ENCODE measurements at places on chromosomes 1 and 21. TPM values are rescaled to one million over a fixed set of nuclear protein-coding genes. Genes with fewer than 3 reads are reported as not detected.

The HTR1D gene
- not detected for polyA plus RNA-seq

The FGR gene
- polyA plus RNA-seq, result not detected

The NLRP3 gene
- 12.5 TPM for polyA plus RNA-seq

The FASLG gene
- polyA plus RNA-seq, result not detected

The KRTAP13-2 gene
- not detected for polyA plus RNA-seq

The OLFML3 gene
- 0.50 TPM for polyA plus RNA-seq

The F3 gene
- 30.2 TPM for polyA plus RNA-seq

The PDE9A gene
- polyA plus RNA-seq, result 73.8 TPM

The RIPPLY3 gene
- not detected for polyA plus RNA-seq

The AMY1B gene
- polyA plus RNA-seq, result not detected

The EDARADD gene
- not detected for polyA plus RNA-seq

The S100A3 gene
- not detected for polyA plus RNA-seq

The MXRA8 gene
- 3.6 TPM for polyA plus RNA-seq

The FMO5 gene
- 4.6 TPM for polyA plus RNA-seq

The RNU1-2 gene
- not detected for polyA plus RNA-seq

The OLIG2 gene
- polyA plus RNA-seq, result 1.0 TPM

The GBP5 gene
- polyA plus RNA-seq, result not detected

The GJC2 gene
- 0.28 TPM for polyA plus RNA-seq

The OR2G6 gene
- polyA plus RNA-seq, result not detected

The CD1D gene
- polyA plus RNA-seq, result 0.39 TPM

The PAQR7 gene
- 7.5 TPM for polyA plus RNA-seq

The TCHH gene
- not detected for polyA plus RNA-seq

The YBEY gene
- 7.6 TPM for polyA plus RNA-seq

The SYT14 gene
- polyA plus RNA-seq, result 10.3 TPM

The IGSF21 gene
- polyA plus RNA-seq, result 43.3 TPM

The SRSF11 gene
- 73.0 TPM for polyA plus RNA-seq

The SPRR1A gene
- polyA plus RNA-seq, result not detected
